Hepatocyte (in vitro differentiated cells): ENCODE measurements at places on chromosomes 16 and 17. TPM values are rescaled to one million over a fixed set of nuclear protein-coding genes. Genes with fewer than 3 reads are reported as not detected.

- H3K27ac ChIP-seq: peak overlapping the region; percentile 83
- no peaks in the 10 kb centered on the region for H3K36me3 ChIP-seq
- H3K4me1 ChIP-seq: peaks cover 52% of the 10 kb centered on the region
- H3K4me3 ChIP-seq: no peak overlapping the region
- DNase-seq: peak; percentile 67
Measured at GRCh38 chr17:43578699-43579565, 32.8 kb upstream of the ETV4 start.

- DNase-seq: no peak
- no peaks in the 10 kb centered on the region for H3K4me1 ChIP-seq
- H3K27ac ChIP-seq: no peak overlapping the region
- peaks cover 7% of the 10 kb centered on the region for H3K27me3 ChIP-seq
- H3K36me3 ChIP-seq: no peaks in the 10 kb centered on the region
Measured at GRCh38 chr16:56113223-56113622, 78.1 kb upstream of the GNAO1 start.

DNA sequence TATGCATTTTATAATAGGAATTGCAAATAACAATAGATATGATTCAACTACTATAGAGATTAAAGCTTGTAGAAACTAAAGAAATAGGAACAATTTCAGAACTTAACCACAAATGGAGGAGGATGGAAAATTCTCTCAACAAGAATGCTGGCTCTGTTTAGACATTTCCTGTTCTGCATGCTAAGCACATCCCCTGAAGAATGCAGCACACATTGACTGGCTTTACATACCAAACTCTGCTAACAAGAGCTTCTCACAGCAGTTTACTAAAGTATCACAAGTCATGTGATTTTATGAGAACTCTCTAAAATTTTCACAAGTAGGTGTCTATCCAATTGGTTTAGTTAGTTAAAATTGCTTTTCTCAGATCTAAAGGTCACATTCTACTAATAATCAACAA lies 85.2 kb downstream of the SPAG9 start:
- peaks cover 4% of the 10 kb centered on the region for H3K36me3 ChIP-seq
- H3K27me3 ChIP-seq: no peaks in the 10 kb centered on the region
- DNase-seq: peak; percentile 47
- peaks cover 7% of the 10 kb centered on the region for H3K4me1 ChIP-seq
- peak overlapping the region; percentile 54 for H3K27ac ChIP-seq

- no peaks in the 10 kb centered on the region for H3K27me3 ChIP-seq
- no peaks in the 10 kb centered on the region for H3K4me1 ChIP-seq
- DNase-seq: no peak
- no peak overlapping the region for H3K27ac ChIP-seq
Measured at GRCh38 chr16:3592559-3592958, 15.4 kb upstream of the NLRC3 start.

GRCh38 chr17:70028978-70029767 lies 45.9 kb upstream of the KCNJ16 start:
- no peak overlapping the region for H3K4me3 ChIP-seq
- DNase-seq: no peak
- H3K36me3 ChIP-seq: no peaks in the 10 kb centered on the region
- no peak overlapping the region for H3K27ac ChIP-seq
- no peaks in the 10 kb centered on the region for H3K4me1 ChIP-seq
- H3K27me3 ChIP-seq: no peaks in the 10 kb centered on the region

DNA sequence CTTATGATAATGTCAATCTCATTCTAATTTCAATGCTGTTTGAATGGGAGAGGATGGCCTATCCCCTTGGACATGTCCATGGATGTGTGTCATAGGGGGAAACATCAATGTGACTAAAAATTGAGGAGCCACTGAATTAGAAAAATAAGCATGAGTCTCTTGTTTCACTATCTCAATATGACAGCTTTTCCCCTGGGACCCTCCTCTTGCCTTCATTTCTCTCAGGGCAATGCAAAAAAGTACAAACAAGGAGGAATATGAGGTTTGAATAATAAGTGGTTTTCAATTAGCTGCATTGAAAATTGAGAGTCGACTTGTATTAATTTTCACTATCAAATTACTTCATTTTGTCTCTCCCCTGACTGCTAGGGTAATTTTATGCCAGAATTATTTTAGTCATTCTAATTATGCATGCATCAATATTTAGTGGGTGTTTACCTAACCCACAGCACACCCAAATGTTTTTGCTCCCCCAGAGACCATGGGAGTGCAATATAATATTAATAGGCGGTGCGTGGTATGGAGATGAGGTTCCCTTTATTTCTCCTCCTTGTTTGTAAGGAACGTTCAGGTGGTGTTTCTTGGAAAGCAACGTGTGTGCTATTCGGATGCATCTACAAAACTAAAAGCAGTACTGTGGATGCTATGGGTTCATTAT lies 6.8 kb upstream of the SDR42E1 start:
- no peaks in the 10 kb centered on the region for H3K27me3 ChIP-seq
- no peak overlapping the region for H3K4me3 ChIP-seq
- H3K4me1 ChIP-seq: no peaks in the 10 kb centered on the region
- no peak for DNase-seq

DNA sequence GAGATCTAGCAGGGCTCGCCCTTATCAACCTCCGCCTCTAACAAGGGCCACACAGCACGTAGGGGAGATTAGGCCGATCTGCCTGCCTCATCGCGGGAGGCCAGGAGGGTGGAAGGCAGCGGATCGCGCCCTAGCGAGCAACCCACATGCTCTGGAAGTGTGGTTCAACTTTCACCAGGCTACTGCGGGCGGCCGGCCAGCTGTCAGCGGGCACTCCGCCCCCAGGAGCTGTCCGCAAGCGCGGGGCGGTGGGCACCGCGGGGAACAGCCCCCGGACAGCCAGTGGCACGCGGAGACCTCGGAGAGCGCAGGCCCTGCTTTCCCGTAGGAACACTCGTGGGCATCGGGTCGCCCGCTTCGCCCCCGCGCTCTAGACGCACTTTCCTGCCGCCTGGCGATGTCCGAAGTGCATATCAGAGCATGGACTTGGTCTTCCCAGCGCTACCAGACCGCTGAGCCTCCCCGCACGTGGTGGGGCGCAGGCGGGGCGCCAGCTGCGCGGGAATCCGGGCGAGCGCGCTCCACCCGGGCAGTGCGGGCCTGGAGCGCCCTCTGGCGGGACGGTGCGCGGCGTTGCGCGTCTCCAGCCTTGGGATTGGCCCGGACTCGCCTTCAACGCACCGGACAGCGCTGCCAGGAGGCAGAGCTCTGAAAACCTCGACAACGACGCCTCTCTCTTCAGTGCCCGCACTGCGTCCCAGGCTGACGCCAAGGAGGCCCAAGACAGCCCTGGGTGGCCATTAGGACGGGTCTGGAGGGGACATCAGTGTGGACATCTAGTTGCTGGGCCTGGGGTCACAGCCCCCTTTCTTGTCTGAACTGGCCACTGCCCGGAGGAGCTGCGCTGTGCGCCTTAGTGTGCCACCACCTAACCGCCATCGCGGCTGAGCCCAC lies 3.6 kb upstream of the ZNHIT3 start:
- H3K27ac ChIP-seq: no peak overlapping the region
- H3K4me1 ChIP-seq: peaks cover 17% of the 10 kb centered on the region
- no peak overlapping the region for H3K4me3 ChIP-seq
- no peaks in the 10 kb centered on the region for H3K36me3 ChIP-seq
- H3K27me3 ChIP-seq: peaks cover 15% of the 10 kb centered on the region

DNA sequence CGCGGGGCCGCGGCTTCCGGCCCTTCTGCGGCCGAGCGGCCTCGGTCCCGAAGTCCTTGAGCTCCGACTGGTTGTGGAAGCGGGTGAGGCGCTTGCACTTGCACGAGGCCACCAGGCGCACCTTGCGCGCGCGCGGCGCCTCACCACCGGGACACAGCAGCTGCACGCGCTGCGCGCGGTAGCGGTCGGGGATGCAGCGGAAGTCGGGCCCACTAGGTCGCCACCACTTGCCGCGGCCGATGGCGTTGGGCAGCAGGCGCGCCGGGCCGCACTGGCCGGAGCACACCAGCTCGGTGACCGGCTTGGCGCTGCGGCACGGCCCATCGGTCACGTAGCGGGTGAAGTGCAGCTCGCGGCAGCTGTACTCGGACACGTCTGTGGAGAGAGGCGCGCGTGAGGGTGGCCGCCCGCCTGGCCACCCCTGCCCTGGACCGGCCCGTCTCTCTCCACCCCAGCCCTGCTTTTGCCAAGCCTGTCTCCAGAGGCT lies 3.2 kb downstream of the SOST start:
- H3K4me3 ChIP-seq: no peak overlapping the region
- no peaks in the 10 kb centered on the region for H3K36me3 ChIP-seq
- H3K27me3 ChIP-seq: peaks cover 53% of the 10 kb centered on the region

DNA sequence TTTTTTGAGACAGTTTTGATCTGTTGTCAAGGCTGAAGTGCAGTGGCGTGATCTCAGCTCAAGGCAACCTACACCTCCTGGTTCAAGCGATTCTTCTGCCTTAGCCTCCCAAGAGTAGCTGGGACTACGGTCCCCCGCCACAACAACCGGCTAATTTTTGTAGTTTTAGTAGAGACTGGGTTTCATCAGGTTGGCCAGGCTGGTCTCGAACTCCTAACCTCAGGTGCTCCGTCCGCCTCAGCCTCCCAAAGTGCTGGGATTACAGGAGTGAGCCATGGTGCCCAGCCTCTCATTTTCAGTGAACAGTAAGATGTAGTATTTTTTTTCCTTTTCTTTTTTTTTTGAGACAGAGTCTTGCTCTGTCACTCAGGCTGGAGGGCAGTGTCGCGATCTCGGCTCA lies 7.8 kb downstream of the SUMO2 start:
- DNase-seq: no peak
- no peak overlapping the region for H3K4me3 ChIP-seq
- H3K4me1 ChIP-seq: no peaks in the 10 kb centered on the region
- H3K27ac ChIP-seq: no peak overlapping the region

DNA sequence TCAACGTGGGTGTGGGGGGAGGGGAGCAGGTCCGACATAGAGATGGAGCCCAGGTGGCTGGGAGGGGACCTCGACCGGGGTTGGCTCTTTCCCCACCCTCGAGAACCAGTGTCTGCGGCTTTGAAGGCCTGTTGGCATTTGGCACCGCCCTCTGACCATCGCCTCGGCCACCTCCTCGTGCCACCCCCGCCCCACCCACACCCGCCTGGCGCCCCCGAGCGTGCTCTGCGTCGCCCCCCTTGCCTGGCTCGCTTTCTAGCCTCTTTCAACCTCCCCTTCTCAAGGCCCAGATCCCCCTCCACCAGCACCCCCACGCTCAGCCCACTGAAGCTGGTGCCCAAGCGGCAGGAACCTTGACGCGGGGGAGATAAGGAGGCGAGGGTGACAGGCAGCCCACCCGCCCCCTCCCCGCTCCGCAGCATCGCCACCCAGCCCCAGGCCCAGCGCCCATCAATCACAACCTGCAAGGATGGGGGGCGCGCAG lies 619 bp downstream of the CACNB1 start:
- no peaks in the 10 kb centered on the region for H3K27me3 ChIP-seq
- peak overlapping the region; percentile 55 for H3K27ac ChIP-seq
- peaks cover 17% of the 10 kb centered on the region for H3K4me1 ChIP-seq
- no peaks in the 10 kb centered on the region for H3K36me3 ChIP-seq

DNA sequence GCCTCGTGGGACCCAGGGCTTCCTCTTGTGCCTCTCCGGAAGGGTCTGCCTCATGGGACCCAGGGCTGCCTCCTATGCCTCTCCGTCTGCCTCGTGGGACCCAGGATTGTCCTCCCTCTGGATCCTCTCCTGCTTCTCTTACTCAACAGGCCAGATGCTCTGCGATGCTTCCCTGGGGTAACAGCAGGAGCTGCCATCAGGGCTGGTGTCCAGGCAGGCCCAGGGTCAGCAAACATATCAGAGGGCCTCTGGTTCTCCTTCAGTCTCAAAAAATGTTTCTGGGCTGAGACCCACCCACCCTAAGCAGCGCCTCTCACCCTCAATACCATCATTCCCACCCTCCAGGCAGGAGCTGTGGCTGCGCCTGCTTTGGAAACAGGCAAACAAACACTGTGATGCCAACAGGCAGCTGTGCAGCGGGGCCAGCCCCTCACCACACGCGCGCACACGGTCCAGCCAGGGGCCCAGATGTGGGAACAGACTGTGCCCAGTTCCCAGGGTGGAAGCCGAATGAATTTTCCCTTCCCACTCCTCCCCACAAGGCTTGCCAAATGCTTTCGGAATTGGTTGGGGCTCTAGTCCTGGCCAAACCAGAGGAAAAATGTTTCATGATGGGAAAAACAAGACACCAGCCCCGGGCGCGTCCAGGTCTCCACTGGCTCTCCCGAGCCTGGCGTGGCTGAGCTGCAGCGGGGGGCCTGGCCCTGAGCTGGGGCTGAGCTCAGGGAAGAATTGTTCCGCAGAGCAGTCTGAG lies 11.3 kb downstream of the TIMM22 start:
- no peak for DNase-seq
- H3K4me3 ChIP-seq: no peak overlapping the region
- H3K36me3 ChIP-seq: no peaks in the 10 kb centered on the region
- H3K27me3 ChIP-seq: no peaks in the 10 kb centered on the region
- H3K4me1 ChIP-seq: peaks cover 27% of the 10 kb centered on the region
- no peak overlapping the region for H3K27ac ChIP-seq

DNA sequence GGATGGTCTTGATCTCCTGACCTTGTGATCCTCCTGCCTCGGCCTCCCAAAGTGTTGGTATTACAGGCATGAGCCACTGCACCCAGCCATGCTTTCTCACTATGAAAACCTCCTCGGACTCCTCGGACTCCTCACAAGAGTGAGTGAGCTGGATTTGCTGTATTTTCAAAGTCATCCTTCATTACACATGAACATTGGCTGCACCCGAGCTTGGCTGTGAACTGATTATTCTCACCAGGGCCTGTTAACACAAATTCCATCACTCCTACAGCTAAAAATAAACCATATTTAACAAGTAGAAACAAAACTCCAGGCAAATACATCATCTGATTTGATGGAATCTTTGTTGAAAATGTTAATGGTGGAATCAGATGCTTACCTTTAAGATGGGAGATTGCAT lies 50.3 kb downstream of the PITPNC1 start:
- no peak overlapping the region for H3K4me3 ChIP-seq
- H3K27ac ChIP-seq: no peak overlapping the region
- H3K4me1 ChIP-seq: no peaks in the 10 kb centered on the region

GRCh38 chr17:16215002-16215272 lies 397 bp downstream of the NCOR1 start:
- no peaks in the 10 kb centered on the region for H3K36me3 ChIP-seq
- peak overlapping the region; percentile 98 for H3K27ac ChIP-seq
- H3K4me3 ChIP-seq: peak overlapping the region; percentile 63
- H3K4me1 ChIP-seq: peaks cover 33% of the 10 kb centered on the region
- H3K27me3 ChIP-seq: no peaks in the 10 kb centered on the region

GRCh38 chr16:67926181-67926750 lies 5.4 kb downstream of the CTRL start:
- H3K27ac ChIP-seq: no peak overlapping the region
- H3K4me3 ChIP-seq: no peak overlapping the region
- H3K4me1 ChIP-seq: no peaks in the 10 kb centered on the region
- no peaks in the 10 kb centered on the region for H3K27me3 ChIP-seq

ABCC12 gene
- total RNA-seq: not detected in 2 replicates

TBX4 gene
- 15.4 and 36.2 TPM in 2 replicates for total RNA-seq

BICDL2 gene
- 10.0 and 12.3 TPM in 2 replicates for total RNA-seq

CIBAR2 gene
- total RNA-seq: 0.13 TPM in 1 of 2 replicates, not detected in the other

NPIPA7 gene
- 5.1 and 11.2 TPM in 2 replicates for total RNA-seq
